ENCODE measurements at places on chromosomes 2 and 18. TPM values are rescaled to one million over a fixed set of nuclear protein-coding genes. Genes with fewer than 3 reads are reported as not detected.
A peak's percentile ranks its signal among the peaks of the same experiment; 100 is the strongest.

The DUSP11 gene
- total RNA-seq: 44.1 TPM

DNA sequence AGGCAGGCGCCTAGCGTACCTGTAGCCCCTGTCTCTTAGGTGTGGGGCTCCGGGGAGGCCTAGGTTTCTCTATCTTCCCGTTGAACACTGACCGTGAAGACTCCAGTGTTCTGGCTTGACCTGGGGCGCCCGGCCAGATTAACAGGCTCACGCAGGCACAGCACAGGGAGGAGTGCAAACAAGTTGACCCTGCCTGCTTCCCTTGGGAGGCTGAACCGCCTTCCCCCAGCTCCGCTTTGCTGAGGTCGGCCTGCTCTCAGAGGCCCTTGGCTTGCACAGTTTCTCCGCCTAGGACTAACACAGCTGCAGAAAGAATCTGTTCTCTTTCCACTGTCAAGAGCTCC, 567 bp downstream of the PCYOX1 start:
- DNase-seq: peak; percentile 52

GRCh38 chr2:186683341-186683740, 10.5 kb upstream of the FAM171B start:
- no peak for DNase-seq

- DNase-seq: no peak
Observed at GRCh38 chr2:48343571-48344440, 186.1 kb upstream of the STON1 start.

The MDH1B gene
- 1.3 TPM for total RNA-seq

DNA sequence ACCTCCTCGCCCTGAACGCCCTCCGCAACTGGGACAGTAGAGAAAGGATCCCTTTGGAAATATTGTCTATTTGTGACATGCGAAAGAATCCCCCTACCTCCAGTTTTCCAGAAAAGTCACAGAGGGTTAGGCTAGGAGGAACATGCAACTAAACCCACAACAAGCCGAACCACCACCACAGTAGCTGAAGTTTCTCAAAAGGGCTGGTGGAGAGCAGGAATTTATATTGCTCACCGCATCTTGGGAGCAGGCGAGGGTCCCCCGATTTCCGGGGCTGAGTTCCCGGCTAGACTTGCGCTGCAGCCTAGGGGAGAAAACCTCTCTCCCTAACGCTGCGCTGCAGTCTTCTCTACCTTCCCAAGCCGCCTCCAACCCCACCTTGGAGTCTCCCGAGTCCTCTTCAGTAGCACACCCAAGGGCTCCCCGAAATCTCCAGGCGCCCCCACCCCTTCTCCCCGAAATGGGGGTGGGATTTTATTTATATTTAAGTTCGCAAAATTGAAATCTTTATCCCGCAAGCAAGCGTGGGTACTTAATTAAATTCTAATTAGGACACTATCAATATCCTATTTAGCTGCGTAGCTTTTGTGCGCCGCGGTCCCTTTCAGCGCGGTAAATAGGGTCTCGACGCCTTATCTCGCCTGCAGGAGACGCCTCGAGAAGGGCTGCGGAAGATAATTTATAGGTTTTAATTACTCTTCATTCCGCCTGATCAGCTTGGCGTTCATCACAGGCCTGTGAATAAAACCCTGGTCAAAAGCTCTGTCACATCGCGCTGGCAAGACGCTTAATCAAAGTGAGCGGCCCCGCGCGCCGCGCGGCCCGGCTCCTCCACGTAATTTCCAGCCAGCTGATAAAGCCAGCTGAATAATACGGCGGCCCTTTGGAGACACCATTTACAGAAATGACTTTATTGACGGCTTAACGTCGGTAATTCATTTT, 2.0 kb upstream of the EN1 start:
- DNase-seq: no peak

The ASPRV1 gene
- total RNA-seq: 0.95 TPM

The CFC1 gene
- total RNA-seq: not detected

The TUBA4B gene
- not detected for total RNA-seq

The REG1B gene
- not detected for total RNA-seq

DNA sequence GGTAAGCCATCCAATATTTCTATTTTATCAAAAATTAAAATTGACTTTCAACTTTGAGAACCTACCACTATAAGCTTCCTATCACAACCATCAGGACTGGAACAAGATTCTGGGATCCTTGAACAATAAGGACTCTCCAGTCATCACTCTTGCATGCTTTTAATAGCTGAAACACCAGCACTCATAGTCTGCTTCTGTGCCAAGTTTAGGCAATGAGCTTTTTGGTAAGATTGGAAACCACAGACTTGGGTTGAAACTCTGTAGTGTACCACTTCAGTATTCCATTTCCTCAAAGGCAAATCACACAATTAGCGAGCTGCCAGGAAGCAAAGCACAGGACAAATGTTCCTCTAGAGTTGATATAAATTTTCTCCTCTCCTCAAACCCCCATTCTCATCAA, 1065.8 kb upstream of the SLC39A10 start:
- DNase-seq: no peak

DNA sequence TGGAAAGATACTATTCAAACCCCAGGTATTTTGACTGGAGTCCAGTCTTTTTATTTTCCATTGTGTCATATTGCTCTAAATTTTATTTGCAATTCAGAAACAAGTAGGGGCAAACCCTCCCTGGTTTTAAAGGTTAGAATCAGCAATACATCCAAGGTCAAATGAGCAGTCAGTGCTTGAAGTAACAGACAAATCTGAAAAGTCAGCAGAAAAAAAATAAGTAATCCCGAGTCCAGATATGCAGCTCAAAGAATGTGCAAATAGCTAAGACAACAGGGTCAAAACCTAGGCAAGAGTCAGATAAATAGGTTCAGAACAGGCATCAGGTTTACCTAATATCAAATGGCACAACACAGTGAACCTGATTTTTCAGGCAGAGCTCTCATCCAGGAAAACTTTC, 367.0 kb downstream of the STK39 start:
- DNase-seq: no peak

- no peak for DNase-seq
Observed at GRCh38 chr2:182761903-182762302, 45.8 kb downstream of the DNAJC10 start.

- peak; percentile 77 for DNase-seq
Observed at GRCh38 chr2:226618875-226619605, 180.6 kb downstream of the IRS1 start.

- DNase-seq: no peak
Observed at GRCh38 chr2:99395589-99396130, 58.5 kb downstream of the EIF5B start.

DNA sequence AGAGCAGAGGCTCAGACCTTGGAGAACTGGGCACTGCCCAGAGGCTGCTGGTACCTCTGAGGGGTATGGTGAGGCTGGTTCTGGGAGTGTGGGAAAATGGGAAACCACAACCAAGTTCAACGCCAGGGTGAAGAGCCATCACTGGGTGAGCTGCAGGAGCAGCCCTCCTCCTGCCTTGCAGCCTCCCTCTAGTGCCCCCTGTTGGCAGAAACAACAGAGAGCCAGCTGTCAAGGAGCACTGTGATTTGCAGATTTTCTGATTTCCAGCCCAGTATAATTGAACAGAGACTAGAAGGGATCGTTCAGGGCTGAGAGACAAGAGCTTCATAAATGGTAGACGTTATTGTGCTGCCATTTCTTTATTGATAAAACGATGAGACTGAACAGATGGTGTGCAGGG, 50.5 kb downstream of the MAPK4 start:
- DNase-seq: no peak

DNA sequence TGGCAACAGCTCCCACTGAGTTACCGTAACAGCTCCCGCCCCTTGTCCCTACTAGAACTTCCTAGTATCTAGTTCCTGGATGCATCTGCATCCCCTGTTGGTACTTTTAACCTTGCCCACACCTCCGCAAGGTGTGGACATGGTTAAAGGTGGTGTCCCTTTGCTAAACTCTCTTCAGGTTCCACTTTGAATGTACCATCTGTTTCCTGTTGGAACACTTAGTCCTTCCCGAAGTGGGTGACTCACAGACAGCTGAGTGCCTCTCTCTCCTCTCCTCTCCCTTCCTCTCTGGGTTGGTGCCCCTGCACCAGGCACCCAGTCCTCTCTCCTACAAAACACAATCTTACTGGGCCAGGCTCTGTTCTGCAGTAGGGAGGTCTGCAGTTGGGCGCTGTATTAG, 19.6 kb upstream of the REL start:
- DNase-seq: no peak

DNA sequence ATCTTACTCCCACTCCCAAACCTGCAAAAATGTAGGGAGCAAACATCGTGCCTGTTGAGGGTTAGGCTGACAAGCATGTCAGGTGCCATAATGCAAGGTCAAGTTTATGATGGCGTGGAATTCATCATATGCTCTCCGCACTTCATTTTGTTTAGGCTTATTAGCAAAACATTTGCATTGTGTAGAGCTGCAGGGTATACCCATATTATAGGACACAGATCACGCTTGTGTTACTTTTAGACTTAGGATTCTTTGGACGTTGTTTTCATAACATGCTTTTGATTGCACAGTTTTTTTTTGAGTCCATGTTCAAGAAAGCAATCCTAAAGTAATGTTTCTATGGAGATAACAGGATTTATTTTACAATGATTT, 22.9 kb downstream of the MBP start:
- DNase-seq: no peak

DNA sequence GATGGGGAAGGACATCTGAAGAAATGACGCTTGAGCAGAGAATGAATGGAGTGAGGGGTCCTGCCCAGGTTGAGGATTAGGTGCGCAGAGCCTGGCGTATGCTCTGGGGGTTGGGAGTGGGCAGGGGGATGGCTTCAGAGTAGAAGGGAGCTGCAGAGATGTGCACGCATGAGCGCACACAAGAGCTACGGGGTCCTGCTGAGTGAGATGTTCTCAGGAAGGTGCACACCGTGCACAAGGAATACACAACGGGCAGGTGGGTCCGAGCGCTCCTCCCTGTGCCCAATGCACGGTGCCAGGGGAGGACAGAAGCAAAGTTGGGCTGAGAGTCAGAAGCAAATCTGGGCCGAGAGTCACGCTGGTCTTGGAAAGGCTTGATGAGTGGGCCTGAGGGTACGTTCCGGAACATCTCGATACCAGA, 25.5 kb downstream of the TWIST2 start:
- DNase-seq: no peak

DNA sequence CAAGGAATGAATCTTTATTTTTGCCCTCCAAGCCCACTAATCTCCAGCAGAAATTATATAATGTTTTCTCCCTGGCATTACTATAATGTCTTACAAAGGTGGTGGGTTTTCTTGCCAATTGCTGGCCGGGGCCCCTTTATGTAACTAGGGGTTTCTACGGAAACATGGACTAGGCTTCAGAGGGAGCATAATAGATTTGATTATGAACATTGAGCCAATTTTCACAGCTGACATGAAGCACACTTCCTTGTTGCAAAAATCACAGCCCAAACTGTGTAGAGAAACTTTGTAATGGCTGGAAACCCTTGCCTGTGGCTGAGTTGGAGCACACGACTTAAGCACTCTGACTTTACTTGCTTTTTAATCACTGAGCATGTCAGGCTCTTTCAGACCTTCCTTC, 3.8 kb upstream of the CYRIA start:
- DNase-seq: no peak

DNA sequence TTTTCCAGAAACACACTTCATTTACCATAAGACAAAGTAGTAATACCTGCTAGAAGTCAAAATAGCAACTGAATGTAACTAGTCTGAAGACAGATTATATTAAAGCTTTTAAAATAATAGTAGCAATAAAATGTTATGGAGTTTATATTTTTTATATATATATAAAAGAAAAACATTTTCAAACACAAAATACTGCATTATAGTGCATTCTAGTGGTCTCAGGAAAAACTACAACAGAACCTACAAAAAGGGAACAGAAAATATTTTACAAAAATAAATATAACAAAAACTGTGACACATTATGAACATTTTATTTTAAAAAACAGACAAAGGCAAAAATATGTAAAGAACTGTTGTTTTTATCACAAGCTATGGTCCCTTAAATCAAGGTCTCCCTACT, 48.0 kb downstream of the STRN start:
- no peak for DNase-seq

The ERICH2 gene
- total RNA-seq: 0.68 TPM

The FKBP7 gene
- 48.4 TPM for total RNA-seq

DNA sequence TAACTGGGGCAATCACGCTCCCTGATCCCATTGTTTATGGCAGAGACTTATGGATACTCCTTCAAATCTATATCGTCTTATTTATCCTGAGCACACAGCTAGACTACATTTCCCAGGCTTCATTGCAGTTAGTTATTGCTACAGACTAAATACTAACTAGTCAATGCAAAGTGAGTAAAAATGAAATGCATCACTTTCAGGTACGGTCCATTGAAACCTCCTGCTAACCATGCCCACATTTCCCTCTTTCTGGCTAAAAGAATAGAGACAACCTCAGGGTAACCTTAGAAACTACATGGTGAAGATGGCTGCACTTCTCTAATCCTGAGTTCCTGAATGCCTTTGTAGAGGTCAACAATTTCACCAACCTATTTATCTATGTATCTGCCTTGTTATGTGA, 437.4 kb downstream of the EPHA4 start:
- DNase-seq: no peak

- DNase-seq: no peak
Observed at GRCh38 chr2:180394305-180394704, 387.2 kb upstream of the CWC22 start.

DNA sequence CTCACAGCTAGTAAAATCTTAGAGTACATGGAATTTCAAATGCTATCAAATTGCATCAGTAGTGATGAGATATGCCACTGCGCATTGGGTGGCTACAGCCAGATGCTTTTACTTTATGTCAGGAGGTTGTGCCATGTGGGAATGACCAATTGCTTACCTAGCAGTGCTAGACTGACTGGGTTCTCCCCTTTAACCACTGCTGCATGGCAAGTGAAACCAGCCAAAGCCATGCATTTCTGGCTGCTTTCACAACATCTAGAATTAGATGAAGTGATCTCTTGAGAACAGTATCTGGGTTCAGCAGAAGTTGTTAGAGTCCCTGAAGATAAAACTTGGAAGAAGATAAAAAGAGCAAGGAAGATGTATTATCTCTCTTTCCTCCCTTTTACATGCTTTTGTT, 1174.2 kb upstream of the CDH2 start:
- DNase-seq: no peak

The SIX2 gene
- 51.9 TPM for total RNA-seq

DNA sequence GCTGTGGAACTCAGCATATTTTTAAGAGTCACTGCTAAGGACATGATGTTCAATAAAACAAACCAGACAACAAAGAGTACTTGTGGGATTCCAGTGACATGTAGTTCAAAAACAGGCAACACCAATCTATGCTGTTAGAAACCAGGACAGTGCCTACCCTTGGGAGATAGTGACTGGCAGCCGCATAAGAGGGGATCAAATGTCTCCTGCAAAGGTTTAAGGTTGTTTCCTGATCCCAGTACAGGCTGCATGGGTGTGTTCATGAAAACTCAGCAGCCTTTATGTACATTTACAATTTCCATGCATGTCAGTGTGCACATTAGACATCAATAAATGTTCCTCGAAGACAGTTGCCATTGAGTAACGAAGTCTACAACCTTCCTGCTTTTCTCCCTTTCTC, 183.8 kb downstream of the PID1 start:
- no peak for DNase-seq

All from SJCRH30 (cell line).